ENCODE measurements at places on chromosomes 5 and 9.

GRCh38 chr9:116860509-116861120 lies 173.5 kb downstream of the TRIM32 start:
- peak; percentile 51 for DNase-seq

- DNase-seq, result no peak
Observed at GRCh38 chr5:155394727-155395126, 381.2 kb downstream of the KIF4B start.

- no peak for DNase-seq
Observed at GRCh38 chr9:96459268-96460007, 9.5 kb downstream of the HABP4 start.

DNA sequence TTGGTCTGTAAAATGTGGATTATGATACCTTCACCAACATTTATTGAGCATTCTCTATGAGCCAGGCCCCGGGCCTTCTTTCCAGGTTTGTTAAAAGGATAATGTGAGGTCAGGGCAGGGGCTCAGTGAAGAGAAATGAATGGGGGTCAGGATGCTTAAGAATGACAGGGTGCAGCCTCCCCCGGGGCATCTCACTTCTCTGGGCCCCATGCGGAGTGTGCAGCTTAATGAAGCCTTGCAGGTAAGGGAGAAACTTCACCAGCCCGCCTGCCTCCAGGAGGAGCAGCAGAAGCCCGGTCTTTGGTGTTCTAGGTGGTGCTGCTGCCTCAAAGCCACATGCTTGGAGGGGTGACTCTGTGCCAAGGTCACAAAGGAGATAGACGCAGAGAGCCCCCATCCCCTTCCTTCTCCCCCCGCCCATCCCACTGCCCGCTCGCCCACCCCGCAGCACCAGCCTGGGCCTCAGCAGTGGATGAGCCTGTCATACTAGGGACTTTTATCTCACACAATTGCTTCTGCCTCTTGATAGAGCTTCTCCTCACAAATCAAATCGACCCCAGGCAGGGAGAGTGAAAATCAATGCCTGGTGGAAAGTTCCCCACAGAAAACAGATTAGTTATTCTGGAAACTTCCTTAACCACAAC lies 244.8 kb downstream of the PBX3 start:
- no peak for DNase-seq

- no peak for DNase-seq
Observed at GRCh38 chr9:87006956-87007355, 59.6 kb upstream of the GAS1 start.

GRCh38 chr5:57437976-57438805 lies 44.4 kb downstream of the ACTBL2 start:
- DNase-seq, result no peak

DNA sequence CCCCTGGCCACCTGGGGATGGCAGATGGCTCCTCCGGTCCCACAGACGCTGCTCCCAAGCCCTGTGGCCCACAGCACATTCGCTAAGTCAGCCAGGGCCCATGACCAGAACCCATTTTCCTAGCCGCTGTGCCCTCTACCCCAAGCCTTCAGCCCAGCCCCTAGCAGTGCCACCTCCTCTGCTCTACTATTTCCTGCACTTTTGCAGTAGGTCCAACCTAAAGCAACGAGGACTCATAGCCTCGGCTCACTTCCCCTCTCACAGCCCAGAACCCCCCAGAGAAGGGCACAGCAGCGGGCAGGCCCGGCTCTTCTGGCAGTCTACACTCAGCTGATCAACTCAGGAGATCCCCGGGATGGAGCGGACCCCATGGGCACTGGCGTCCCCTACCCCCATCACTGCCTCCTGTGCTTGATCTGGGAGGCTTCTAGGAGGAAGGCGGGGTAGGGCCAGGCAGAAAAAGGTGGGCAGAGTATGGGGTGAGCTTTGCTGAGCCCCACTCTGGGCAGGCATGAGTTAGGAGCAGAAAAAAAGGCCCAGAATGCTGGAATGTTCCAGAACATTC lies 111.2 kb downstream of the ZNF354C start:
- no peak for DNase-seq

DNA sequence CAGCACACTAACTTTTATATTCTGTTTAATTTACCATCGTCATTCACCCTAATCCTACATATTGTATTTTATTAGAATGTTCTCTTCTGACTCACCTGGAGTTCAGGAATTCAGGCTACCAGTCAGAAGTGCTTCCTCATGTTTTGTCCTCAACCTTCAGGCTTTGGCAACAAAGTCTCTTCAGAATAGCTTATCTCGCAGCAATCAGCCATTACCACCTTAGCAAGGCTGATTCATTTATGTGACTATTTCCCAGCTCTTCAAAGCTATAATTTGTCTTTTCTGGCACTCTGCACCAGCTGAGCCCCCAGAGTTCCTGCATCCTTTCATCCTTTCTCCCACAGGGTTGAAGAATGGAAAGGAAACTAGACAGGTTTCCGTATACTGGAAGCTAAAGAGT lies 365.5 kb upstream of the CDH18 start:
- no peak for DNase-seq

GRCh38 chr5:77778881-77779438 lies 2.8 kb upstream of the TBCA start:
- no peak for DNase-seq

DNA sequence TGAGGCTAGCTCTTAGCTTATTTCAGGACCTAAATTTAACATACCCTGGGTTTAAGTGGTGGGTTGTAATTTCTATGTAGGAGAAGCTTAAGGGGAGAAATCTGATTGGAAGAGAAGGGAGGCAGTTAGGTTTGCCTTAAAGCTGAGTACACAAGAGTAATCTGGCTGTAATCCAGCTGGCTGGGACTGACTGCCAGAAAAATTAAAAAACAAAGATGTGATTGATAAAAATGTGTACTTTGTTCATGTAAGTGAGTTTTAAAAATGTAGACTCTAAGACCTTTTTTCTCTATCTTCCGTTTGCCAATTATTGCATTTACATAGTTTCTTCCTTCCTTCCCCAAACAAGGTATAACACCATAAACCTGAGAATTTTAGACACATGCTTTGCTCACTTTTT lies 17.5 kb upstream of the MSMP start:
- no peak for DNase-seq

GRCh38 chr9:94085062-94085639 lies 887 bp downstream of the PTPDC1 start:
- no peak for DNase-seq

DNA sequence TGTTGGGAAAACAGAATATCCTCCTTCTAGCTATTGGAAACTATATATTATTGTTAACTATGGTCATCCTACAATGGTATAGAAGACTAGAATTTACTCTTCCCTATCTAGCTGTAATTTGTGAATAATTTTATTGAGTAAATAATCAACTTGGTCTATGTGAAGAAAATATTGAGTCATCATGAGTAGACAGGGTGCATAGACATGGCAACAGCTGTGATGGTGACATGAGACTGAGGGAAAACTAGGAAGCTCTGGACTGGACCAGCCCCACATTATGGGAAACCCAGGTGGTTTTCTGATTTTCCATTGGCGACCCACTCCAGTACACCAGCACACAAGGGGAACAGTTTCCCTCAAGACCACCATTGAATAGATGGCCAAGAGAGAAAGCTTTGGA lies 95.0 kb downstream of the APBA1 start:
- DNase-seq, result no peak

DNA sequence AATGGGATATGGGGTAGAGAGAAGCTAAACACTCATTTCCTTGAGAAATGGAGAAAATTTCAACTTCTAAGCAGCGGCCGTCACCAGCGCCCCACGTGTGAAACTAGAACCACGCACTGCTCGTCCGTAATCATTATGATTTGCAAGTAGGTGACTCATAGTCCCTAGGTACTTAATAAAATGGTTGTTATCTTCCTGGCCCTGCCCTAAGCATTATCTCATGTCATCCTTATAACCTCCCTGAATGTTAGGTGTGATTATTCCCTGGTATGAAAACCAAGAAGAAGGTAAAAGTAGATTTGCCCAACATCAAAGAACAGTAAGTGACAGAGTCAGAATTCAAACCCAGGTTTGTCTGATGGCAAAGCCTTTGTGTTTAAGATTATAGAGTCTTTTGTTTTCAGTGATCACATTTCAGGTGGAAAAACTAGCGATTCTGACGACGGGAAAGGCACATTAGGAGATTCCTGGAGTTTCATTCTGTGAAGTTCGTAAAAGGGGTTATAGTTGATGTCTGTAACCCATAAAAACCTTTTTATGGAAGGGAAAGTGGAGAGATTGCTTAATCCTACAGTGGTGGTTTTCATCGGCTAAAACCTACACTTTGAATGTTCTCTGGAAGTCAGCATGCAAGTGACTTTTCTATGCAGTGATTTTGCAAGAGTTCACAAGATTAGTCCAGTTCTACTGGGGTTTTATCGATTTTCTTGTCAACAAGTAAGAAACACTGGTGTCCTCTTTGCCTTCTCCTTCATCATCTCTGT lies 202.9 kb upstream of the WWC1 start:
- no peak for DNase-seq

DNA sequence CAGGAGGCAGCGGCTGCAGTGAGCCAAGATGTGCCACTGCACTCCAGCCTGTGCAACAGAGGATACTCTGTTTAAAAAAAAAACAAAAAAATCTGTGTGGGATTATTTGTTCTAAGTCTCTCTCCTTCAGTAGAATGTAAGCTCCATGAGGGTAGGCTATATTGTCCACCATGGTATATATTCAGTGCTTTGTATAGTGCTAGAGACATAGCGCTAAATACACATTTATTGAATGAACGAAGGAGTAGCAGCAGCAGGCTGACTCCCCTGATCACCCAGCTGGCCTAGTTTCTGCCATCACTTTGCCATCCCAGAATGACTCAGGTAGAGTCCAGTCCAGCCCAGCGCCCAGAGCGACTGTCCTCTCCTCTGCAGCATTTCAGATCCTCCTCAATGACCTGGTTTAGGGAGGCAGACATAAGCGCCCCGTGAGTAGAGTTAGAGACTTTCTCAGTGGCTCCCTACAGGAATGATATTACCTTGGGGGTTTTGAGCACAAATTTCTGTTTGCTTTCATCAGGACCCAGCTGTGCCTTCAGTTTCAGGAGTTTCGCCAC lies 716 bp downstream of the HARS1 start:
- no peak for DNase-seq

- no peak for DNase-seq
Observed at GRCh38 chr5:91175708-91176107, 207.4 kb downstream of the ARRDC3 start.

- no peak for DNase-seq
Observed at GRCh38 chr5:127206320-127207113, 84.1 kb upstream of the MEGF10 start.

GRCh38 chr9:77832639-77833038 lies 184.5 kb upstream of the GNA14 start:
- DNase-seq, result no peak

DNA sequence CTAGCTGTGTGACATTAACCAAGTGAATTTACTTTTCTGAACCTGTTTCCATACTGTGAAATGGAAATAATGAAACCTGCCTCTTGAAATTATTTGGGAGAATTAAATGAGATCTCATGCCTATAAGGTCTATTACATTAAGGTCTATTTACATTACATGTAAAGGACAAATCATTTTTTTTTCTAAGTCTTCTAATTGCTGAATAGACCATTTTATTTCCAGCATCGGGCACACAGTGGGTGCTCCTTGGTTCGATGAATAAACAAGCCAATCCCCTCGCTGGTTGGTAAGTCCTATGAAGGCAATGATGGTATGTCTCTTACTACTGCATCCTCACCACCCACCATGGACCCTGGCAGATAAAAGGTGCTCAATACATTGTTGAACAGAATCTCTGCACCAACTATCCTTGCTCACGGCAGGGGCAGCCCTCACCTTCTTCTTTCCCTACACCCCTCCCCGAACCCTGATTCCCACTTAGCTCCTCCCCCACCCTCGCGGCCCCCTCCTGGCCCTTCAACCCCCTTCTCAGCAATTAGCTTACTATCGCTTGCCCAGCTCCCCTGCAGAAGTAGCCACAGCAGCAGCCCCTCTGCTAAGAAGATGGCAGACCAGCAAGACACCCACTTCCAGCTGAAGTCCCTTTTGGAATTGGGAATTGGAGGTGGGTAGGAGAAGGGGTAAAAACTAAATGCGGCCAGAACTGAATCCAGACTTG lies 3.0 kb downstream of the PCDH1 start:
- DNase-seq, result no peak

- no peak for DNase-seq
Observed at GRCh38 chr9:126862104-126862761, 1.8 kb downstream of the ZBTB34 start.

DNA sequence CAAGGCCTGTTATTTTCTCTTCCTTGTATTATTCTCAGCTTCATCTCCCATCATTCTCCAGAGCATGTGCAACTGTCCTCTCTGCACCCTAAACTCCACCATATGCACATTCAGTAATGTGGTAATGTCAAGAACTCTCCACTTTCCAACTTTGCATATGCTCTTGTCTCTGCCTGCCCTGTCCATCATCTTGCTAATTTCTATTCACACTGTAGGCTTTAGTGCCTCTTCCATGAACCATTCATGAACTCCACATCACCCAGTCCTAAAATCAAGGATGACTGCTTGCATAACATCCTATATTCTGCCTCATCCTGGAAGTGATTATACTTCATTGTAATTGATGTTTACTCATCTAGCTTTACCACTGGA lies 354.8 kb downstream of the PDE4D start:
- no peak for DNase-seq

DNA sequence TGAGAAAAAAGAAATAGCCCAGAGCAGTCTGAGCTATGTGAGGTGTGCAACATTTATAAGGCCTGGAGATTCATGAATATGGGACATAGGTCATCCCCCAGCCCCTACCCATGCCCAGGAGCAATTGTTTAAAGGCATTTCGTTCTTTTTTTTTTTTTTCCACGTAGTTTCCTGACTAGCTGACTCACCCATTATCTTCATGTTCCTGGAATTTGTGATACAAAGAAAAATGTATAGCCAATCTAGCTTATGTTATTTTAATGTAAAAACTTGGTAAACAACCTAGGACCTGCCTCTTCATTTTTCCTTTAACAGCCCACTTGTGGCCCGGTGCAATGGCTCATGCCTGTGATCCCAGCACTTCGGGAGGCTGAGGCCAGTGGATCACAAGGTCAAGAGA lies 81.3 kb downstream of the OSTF1 start:
- DNase-seq, result no peak

GRCh38 chr5:119031011-119031886 lies 39.6 kb upstream of the DMXL1 start:
- peak; percentile 48 for DNase-seq

DNA sequence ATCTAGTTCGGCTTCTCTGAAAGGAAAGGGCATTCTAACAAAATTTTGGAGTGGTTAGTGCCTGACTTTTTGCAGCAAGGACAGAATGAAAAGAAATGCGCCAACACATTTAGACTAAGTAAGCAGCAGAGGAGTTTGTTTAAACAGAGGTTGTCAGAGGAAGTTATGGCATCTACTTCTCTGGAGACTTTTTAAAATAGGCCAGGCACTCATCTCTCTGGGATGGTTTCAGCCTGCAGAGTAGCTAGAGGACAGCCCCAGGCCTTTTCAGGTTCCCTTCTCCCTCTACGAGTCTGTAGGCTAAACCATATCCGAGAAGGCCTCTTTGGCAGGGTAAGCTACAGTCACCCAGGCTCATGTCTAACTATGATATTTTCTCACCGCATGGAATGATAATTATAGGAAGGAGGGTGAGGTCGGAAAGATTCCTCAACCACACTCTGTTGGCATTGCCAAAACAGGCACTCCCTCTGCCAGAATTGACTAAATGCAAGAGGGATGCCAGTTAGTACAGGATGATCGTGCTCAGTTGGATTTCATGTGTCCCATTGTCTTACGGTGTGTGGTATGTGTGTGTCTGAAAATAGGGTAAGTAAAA lies 1.4 kb upstream of the CTXN3 start:
- DNase-seq, result no peak

Data from GM10248 (cell line).